Activated CD4-positive, alpha-beta memory T cell treated with anti-CD3 and anti-CD28 coated beads for 36 hours (primary cell): ENCODE measurements at places on chromosomes 16 and 17.
A peak's percentile ranks its signal among the peaks of the same experiment; 100 is the strongest.

GRCh38 chr16:5333991-5334390 lies 236.4 kb upstream of the EEF2KMT start:
- H3K36me3 ChIP-seq: no peaks in the 10 kb centered on the region
- H3K4me3 ChIP-seq: no peak overlapping the region
- no peaks in the 10 kb centered on the region for H3K4me1 ChIP-seq
- no peak overlapping the region for H3K27ac ChIP-seq
- no peaks in the 10 kb centered on the region for H3K27me3 ChIP-seq

GRCh38 chr16:87236516-87237115 lies 80.6 kb downstream of the C16orf95 start:
- DNase-seq: no peak
- H3K4me1 ChIP-seq: peaks cover 11% of the 10 kb centered on the region
- no peaks in the 10 kb centered on the region for H3K36me3 ChIP-seq
- no peak overlapping the region for H3K27ac ChIP-seq
- H3K27me3 ChIP-seq: peaks cover 12% of the 10 kb centered on the region

DNA sequence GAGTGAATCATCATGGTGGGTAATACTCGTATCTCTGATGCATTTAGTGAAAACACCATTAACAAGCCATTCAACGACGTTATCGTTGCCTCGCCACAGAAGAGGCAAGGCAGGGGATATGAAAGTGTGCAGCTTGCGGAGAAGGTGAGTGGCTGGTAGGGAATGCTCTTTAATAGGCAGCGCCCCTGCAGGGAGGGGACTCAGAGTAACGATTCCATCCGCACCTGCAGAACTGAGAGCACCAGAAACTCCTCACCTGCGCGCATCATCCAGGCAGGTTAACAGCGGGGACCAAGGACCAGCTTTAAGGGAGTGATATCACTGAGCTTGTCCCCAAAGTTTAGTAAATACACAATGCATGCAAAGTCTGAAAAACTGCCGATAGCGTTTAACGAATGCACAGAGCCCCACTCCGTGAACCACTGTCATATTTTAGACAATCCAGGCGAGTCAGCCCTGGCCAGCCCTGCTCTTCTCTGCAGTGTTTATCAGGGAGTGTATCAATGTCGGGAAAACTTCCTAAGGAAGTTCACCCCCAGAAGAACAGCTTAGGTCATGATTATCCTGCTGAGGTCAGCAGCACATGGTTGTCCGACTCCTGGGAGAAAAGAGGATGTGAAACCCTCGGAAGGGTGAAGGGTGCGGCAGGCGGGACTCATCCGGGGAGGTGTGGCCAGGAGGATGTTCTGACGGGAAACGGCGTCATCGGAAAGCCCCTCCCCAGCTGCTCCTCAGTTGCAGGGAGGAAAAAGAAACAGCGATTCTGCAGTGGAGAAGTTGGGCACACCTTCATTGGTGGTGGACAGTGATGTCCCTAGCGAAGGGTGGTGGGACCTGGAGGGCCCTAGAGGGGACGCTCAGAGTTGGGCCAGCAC lies 68.5 kb upstream of the DNAH17 start:
- H3K27me3 ChIP-seq: no peaks in the 10 kb centered on the region
- peaks cover 9% of the 10 kb centered on the region for H3K4me1 ChIP-seq
- peaks cover 4% of the 10 kb centered on the region for H3K36me3 ChIP-seq
- peak overlapping the region; percentile 62 for H3K4me3 ChIP-seq

- peak overlapping the region; percentile 87 for H3K27ac ChIP-seq
- DNase-seq: peak; percentile 46
- H3K27me3 ChIP-seq: no peaks in the 10 kb centered on the region
- peaks cover 43% of the 10 kb centered on the region for H3K4me1 ChIP-seq
Observed at GRCh38 chr17:78839235-78839761, 1.3 kb downstream of the USP36 start.

- no peaks in the 10 kb centered on the region for H3K27me3 ChIP-seq
- H3K4me3 ChIP-seq: no peak overlapping the region
- DNase-seq: no peak
- H3K36me3 ChIP-seq: no peaks in the 10 kb centered on the region
Observed at GRCh38 chr17:32746698-32747097, 130.2 kb downstream of the MYO1D start.

GRCh38 chr17:38749223-38750043 lies 1.3 kb upstream of the PCGF2 start:
- DNase-seq: no peak
- H3K4me1 ChIP-seq: peaks cover 39% of the 10 kb centered on the region
- peaks cover 18% of the 10 kb centered on the region for H3K36me3 ChIP-seq
- peak overlapping the region; percentile 92 for H3K4me3 ChIP-seq
- H3K27me3 ChIP-seq: peaks cover 39% of the 10 kb centered on the region

- no peaks in the 10 kb centered on the region for H3K36me3 ChIP-seq
- peaks cover 12% of the 10 kb centered on the region for H3K27me3 ChIP-seq
- H3K4me1 ChIP-seq: no peaks in the 10 kb centered on the region
- H3K27ac ChIP-seq: no peak overlapping the region
- DNase-seq: peak; percentile 70
Observed at GRCh38 chr17:79923974-79924638, 84.9 kb upstream of the CBX4 start.

DNA sequence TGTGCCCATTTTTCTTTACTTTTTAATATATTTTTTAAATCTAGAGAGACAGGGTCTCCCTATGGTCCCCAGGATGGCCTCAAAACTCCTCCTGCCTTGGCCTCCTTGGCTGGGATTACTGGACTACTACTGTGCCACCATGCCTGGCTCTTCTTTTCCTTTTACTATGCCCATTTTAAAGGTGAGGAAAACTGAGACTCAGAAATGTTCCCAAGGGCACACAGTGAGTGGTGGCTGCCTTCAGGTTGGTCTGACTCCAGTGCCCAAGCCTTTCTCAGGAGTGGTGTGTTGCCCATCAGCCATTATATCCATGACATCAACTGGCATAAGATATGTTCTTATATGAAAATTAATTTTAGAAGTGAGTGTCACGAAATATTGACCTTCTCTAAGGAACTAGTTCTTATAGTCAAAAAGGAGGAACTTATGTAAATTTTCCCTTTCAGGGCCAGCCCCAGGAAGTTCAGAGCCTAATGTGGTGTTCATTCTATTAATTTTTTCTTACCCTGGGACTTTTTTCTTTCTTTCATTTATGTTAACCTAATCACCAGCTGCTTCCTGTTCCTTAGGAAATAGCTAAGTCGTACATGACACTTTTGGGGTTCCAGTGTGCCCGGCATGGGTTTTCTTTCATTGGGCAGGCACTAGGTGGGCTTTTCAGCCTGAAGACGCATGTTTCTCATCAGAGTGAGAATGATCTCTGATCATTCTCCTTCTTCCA lies 17.9 kb upstream of the SPN start:
- H3K4me1 ChIP-seq: peaks cover 36% of the 10 kb centered on the region
- no peak for DNase-seq
- H3K4me3 ChIP-seq: no peak overlapping the region
- H3K27ac ChIP-seq: no peak overlapping the region

GRCh38 chr17:28159924-28160323 lies 117.4 kb downstream of the NLK start:
- DNase-seq: no peak
- H3K27ac ChIP-seq: no peak overlapping the region
- H3K4me1 ChIP-seq: no peaks in the 10 kb centered on the region

DNA sequence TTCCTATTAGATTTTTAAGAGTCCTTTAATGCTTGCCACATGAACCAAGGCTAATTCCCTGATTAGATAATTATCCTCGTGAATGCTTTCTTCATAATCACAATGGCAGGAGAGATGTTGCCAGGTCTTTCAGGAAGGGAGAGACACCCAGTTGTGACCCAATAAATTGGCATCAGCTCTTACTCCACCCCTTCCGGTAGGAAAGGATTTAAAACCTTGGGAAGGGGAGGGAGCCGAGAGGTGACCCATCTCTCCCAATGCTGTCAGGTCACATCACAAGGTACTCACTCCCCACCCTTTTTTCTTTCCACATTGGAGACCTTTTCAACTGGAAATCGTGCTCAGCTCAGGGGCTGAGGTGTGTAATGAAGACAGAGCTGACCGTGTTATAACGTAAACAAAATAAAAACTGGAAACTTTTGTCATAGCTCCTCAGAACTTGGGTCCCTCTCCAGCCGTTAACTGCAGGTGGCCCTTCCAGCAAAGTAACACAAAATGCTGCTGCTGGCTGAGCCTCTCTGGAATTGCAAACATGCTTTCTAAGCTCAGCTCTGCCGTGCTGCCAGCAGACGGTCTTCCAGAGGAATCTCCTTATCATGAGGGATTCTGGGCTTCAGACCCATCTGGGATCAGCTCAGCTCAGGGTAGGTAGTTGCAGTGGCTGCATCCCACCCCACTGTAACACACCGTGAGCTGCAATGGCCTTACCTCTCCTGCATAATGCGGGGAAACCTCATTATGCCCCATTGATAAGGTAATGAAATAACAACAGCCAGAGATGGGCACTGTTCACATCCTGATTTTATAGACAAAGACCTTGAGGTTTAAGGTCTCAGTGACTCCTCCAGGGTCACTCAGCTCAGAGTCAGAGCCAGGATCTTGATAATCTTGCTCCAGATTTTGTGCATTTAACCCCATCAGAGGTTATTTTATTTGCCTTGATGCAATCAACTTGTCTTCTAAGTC lies 15.6 kb downstream of the TMEM100 start:
- no peaks in the 10 kb centered on the region for H3K4me1 ChIP-seq
- H3K27ac ChIP-seq: no peak overlapping the region
- no peak overlapping the region for H3K4me3 ChIP-seq
- no peaks in the 10 kb centered on the region for H3K36me3 ChIP-seq
- DNase-seq: no peak

DNA sequence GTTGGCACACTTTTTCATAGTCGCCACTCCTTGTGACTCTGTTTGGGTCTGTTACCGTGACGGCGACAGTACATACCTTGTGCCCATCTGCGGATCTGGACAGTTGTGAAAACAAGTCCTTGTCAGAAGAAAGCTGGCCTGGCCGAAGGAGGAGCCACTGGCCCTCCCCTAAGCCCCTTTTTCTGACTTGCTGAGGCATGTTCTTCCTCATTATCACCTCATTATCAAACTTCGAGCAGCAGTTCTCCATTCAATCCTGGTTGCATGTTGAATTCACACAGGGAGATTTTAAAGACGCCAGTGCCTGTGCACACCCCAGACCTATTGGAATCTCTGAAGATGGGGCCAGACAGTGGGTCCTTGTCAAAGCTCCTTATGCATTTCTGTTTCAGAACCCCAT lies 61.1 kb downstream of the CYLD start:
- H3K27me3 ChIP-seq: no peaks in the 10 kb centered on the region
- peaks cover 2% of the 10 kb centered on the region for H3K36me3 ChIP-seq
- no peak overlapping the region for H3K4me3 ChIP-seq
- peak overlapping the region; percentile 32 for H3K27ac ChIP-seq
- DNase-seq: no peak

- no peak for DNase-seq
- H3K4me1 ChIP-seq: peaks cover 15% of the 10 kb centered on the region
- H3K27ac ChIP-seq: no peak overlapping the region
Observed at GRCh38 chr17:78977997-78978973, 1.4 kb downstream of the LGALS3BP start.

DNA sequence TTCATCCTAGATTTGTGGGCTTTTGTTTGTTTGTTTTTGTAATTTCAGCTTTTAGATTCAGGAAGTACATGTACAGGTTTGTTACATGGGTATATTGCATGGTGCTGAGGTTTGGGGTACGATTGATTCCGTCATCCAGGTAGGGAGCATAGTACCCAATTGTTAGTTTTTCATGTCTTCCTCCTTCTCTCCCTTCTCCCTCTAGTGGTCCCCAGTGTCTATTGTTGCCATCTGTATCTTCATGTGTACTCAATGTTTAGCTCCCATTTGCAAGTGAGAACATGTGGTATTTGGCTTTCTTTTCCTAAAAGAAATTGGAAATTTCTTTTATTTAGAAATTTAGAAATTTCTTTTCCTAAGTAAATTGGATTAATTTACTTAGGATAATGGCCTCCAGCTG lies 37.1 kb upstream of the BCAS3 start:
- no peak overlapping the region for H3K27ac ChIP-seq
- peaks cover 3% of the 10 kb centered on the region for H3K36me3 ChIP-seq
- no peak for DNase-seq
- H3K4me3 ChIP-seq: no peak overlapping the region

DNA sequence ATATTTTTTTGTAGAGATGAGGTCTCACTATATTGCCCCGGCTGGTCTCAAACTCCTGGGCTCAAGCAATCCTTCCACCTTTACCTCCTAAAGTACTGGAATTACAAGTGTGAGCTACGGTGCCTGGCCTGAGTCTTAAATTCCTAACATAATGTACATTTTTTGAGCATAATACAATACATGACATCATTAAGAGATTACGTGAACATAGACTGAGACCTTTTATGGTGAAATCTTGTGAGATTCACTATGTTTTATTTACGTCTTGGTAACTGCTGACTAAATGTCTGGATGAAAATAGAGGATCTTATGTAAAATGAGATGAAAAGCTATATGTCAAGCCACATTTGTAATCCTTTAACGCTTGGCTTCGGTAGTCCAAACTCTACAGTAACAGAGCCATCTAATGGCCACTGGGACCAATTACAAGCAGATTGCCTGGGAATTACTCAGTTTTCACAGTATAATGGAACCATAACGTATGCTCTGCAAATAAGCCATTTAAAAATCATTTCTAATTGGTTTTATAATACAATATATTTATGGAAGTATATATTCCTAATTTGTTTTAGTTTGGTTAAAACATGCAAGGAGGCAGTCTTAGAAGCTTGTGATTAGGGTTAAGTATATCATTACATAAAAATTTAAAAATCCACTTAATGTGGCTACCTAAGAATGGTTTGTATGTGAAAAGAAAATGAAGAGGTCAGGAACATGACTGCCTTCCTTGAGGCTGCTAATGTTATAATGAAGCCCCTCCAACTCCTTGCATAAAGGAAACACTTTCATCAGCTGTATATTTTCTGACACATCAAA lies 8.1 kb upstream of the EFCAB13 start:
- H3K36me3 ChIP-seq: no peaks in the 10 kb centered on the region
- no peak overlapping the region for H3K27ac ChIP-seq
- H3K4me1 ChIP-seq: no peaks in the 10 kb centered on the region

DNA sequence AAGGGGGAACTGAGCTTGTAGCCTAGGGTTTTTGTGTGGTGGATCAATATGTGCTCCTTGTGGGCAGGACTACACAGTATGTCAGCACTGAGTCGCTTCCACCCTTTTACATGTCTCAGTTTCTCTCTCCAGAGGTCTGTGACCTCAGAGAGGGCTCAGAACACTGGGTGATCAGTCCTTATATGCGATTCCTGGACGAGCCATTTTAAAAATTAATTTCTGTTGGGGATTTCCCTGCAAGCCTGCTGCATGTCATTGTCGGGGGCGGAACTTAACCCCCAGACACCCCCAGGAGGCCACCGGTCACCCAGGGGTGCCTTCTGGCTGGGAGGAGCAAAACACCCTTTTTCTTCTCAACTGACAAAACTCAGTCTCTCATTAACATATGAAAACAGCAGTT lies 14.1 kb downstream of the DHRS7B start:
- no peak for DNase-seq
- H3K27ac ChIP-seq: no peak overlapping the region
- no peaks in the 10 kb centered on the region for H3K4me1 ChIP-seq

DNA sequence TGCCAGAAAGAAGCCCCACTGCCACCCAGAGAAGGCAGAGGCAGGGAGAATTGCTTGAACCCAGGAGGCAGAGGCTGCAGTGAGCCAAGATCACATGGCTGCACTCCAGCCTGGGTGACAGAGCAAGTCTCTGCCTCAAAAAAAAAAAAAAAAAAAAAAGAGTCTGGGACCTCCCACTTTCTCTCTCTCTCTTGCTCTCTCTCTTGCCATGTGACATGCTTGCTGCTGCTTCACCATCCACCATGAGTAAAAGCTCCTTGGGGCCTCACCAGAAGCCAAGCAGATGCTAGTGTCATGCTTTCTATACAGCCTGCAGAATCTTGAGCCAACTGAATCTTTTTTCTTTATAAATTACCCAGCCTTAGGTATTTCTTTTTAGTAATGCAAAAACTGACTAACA lies 21.5 kb upstream of the SRSF1 start:
- peaks cover 14% of the 10 kb centered on the region for H3K27me3 ChIP-seq
- no peaks in the 10 kb centered on the region for H3K36me3 ChIP-seq
- H3K4me3 ChIP-seq: no peak overlapping the region
- H3K27ac ChIP-seq: no peak overlapping the region
- no peak for DNase-seq
